NB4 (cell line): ENCODE measurements at places on chromosomes 1 and 21.

DNA sequence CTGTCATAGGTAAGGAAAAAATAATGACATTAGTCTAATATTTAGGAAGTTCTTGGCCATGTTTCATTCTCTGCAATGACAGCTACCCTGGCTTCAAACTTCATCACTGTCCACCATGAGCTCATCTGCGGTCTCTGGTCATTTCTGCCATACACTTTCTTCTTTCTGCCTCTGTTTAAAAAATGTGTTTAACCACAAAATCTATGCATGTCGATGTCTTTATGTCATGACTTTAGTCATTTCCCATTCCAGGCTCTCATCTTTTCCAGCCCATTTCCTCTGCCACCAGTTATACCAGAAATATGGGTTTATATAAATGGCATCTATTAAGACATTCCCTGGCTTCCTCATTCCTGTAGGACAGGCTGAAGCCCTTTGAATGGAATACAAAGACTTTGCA is 68.5 kb upstream of the DUSP10 start:
- no peak for DNase-seq

- DNase-seq, result no peak
Measured at GRCh38 chr1:19038732-19039131, 82.3 kb upstream of the IFFO2 start.

- DNase-seq, result no peak
Measured at GRCh38 chr1:158013840-158014730, 20.6 kb downstream of the KIRREL1 start.

- no peak for DNase-seq
Measured at GRCh38 chr1:190168893-190169280, 308.8 kb downstream of the BRINP3 start.

DNA sequence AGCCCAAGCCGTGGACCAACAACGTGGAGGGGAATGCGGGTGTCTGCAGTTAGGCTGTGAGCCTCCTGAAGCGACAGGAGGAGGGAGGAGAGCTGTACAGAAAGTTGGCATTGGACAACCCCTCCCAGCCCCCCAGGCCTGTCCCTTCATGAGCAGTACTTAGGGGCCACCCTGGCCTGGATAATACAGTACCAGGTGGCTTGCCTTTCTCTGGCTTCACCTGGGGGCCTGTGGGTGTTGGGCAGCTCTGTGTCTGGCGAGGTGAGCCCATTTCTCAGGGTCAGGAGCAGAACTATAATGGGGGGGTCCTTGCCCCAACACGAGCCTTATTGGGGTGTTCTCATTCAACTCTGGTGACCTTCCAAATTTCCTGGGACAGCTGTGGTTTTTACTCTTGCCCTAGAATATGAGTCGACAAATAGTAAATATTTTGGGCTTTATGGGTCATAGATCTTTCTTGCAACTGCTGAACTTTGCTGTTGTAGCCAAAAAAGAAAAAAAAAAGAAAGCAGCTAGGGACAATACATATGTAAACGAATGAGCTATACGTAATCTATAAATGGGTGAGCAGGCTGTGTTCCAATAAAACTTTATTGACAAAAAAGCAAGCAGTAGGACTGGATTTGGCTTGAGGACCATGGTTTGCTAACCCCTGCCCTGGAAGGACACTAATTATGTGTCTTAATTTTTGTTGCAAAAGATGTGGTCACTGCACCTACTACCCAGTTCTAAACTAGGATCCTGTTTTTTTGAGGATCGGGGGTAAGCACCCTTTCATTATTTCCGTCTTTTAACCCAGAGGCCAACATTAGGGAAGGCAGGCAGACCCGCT is 11.4 kb downstream of the COQ8A start:
- DNase-seq, result no peak

GRCh38 chr1:169390303-169390702 is 22.3 kb downstream of the BLZF1 start:
- DNase-seq, result no peak
